Activated naive CD8-positive, alpha-beta T cell treated with anti-CD3 and anti-CD28 coated beads, Interleukin-2, amount 10 ng/mL, durations not matched to agents 7 days and 5 days (primary cell): ENCODE measurements at places on chromosomes 11 and 22.
A peak's percentile ranks its signal among the peaks of the same experiment; 100 is the strongest.

GRCh38 chr11:62402226-62402959 lies 16.4 kb upstream of the SCGB1A1 start:
- peaks cover 27% of the 10 kb centered on the region for H3K4me1 ChIP-seq
- H3K36me3 ChIP-seq = no peaks in the 10 kb centered on the region
- H3K27me3 ChIP-seq = no peaks in the 10 kb centered on the region
- DNase-seq = peak; percentile 72

- no peak for DNase-seq
- H3K4me1 ChIP-seq = peaks cover 18% of the 10 kb centered on the region
- no peaks in the 10 kb centered on the region for H3K27me3 ChIP-seq
Measured at GRCh38 chr11:69337211-69337721, 43.3 kb downstream of the MYEOV start.

DNA sequence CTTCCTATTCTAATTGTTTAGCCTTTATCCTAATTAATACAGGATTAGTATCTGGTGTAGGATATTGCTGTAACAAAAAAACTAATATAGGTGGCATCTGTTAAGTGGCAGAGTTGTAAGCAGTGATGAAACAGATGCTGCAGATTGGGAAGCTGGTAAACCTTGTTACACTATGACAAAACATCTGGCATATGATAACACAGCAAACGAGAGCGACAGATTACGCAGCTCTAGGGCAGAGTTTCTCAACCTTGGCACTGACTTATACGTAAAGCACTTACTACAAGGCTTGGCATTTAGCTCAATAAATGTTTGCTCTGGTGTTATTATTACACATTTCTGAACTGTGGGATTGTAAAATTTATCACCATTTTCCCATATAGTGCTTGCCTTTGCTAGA lies 137.0 kb downstream of the ATG16L2 start:
- no peak for DNase-seq
- peaks cover 4% of the 10 kb centered on the region for H3K4me1 ChIP-seq
- H3K4me3 ChIP-seq = no peak overlapping the region
- H3K27me3 ChIP-seq = no peaks in the 10 kb centered on the region
- H3K27ac ChIP-seq = no peak overlapping the region
- H3K36me3 ChIP-seq = peaks cover 27% of the 10 kb centered on the region

DNA sequence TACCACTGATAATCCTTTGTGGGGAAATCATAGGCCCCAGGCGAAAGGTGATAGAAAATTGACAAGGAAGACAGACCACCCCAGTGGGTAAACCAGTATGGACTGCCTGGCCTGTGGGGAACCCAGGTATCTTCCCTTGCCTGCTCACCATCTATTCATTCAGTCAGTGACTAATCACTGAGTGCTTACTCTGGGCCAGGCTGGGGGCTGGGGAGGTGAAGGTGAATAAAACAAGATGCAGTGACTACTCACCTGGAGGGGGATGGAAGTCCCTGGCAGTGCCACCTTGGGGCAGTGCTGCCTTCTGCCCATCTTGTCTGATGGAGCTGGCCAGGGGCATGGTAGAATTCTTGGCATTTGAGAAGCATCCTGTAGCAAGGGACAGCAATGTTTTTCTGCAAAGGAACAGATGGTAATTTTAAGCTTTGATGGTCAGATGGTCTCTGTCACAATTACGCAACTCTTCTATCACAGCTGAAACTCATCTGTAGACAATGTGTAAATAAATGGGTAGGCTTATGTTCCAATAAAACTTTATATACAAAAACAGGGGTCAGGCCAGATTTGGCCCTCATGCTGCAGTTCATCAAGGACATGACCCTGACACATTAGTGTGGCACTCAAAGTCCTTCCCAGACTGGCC lies 4.6 kb downstream of the ISX start:
- H3K4me1 ChIP-seq = no peaks in the 10 kb centered on the region
- H3K27me3 ChIP-seq = no peaks in the 10 kb centered on the region
- H3K36me3 ChIP-seq = no peaks in the 10 kb centered on the region

- no peak overlapping the region for H3K27ac ChIP-seq
- DNase-seq = no peak
- no peak overlapping the region for H3K4me3 ChIP-seq
Measured at GRCh38 chr11:103887001-103887658, 149.3 kb upstream of the DDI1 start.

DNA sequence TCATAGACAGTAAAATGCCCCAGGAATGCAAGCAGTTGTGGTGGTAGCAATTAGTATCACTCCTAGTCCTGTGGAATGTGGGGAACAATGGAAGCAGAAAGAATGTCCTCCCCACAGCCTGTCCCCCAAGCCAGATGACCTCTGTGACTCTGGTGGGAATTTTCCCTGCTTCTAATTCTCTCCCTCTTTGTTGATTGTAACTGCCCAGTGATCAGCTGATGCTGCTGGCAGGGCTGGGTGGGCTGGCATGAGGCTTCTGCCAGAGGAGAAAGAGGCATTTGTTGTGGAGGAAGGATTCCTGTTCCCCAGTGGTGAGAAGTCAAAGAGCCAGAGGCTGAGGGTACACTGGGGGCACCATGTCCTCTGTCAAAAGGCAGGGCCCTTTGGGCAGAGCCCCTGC lies 116.7 kb upstream of the NCAM1 start:
- H3K27ac ChIP-seq = no peak overlapping the region
- H3K4me3 ChIP-seq = no peak overlapping the region
- DNase-seq = no peak
- H3K27me3 ChIP-seq = peaks cover 18% of the 10 kb centered on the region
- no peaks in the 10 kb centered on the region for H3K4me1 ChIP-seq

DNA sequence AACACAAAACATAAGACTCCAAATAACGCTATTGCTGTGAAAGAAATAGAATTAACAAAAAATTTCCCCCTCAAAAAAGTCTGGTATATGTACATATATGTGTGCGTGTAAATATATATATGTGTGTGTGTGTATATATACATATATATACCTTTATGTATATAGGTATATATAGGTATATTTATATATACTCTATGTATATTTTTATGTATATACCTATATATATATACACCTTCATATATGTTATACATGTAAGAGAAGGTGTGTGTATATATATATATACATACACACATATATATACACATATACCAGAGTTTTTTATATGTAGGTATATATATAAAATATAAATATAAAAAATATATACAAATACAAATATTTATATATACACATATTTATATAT lies 199.2 kb downstream of the RAB38 start:
- H3K27ac ChIP-seq = no peak overlapping the region
- H3K4me3 ChIP-seq = no peak overlapping the region
- no peaks in the 10 kb centered on the region for H3K4me1 ChIP-seq
- peaks cover 2% of the 10 kb centered on the region for H3K27me3 ChIP-seq
- no peak for DNase-seq
- no peaks in the 10 kb centered on the region for H3K36me3 ChIP-seq

DNA sequence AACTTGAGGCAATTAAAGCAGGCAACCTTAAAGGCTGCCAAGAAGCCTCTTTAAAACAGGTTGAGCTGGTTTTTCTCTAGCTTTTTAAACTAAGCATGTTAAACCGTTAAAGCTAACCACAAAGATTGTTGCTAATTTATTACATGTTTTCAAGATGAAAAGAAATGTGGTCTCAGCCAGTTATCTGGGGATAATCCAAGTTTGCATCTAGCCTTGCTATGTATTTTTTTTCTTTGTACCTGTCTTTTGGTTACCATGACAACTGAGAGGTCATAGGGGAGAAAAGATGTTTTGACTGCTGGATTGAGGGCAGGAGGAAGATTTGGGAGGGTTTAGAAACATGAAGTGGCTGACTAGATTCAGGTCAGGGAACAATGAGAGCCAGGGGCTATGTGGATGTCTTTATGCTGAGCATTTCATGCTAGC lies 19.2 kb upstream of the PGM2L1 start:
- DNase-seq = no peak
- H3K4me1 ChIP-seq = peaks cover 10% of the 10 kb centered on the region
- peaks cover 6% of the 10 kb centered on the region for H3K27me3 ChIP-seq

DNA sequence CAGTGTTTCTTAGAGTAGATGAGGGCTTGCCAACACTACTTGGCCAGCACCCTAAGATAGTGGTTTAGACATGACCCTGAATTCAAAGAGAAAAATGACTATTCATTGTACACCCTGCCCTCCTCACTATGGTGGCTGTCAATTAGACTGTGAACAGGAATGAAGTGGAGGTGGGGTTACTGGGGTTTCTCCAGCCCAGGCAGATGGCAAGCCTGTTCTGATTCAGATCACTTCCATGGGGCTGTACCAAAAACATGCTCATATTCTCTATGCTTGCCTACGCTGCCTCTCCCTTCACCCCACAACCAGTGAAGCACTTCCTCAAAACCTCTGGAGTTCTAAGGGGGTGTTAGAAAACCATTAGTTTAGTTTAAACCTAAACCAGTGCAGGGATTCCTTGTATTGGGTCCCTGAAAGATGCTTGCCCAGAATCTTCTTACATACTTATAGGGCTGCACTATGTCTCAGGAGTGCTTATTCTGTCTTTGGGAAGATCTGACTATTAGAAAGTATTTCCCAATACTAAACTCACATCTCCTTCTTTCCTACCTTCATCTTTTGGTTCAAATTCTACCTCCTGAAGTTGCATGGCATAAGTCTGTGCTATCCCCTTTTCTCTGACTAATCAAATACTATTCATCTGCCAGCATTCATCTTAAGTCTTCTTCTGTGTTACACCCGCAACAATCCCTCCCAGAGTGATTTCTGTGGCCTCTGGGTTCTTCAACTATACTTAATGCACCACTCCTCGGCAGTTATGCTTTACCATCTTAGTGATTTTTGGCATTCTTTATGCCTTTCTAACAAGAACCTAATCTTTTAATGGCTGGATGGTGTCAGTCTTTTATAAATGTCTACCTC lies 71.8 kb downstream of the ATG16L2 start:
- H3K27me3 ChIP-seq = no peaks in the 10 kb centered on the region
- no peak for DNase-seq
- no peak overlapping the region for H3K27ac ChIP-seq
- H3K4me1 ChIP-seq = no peaks in the 10 kb centered on the region
- no peak overlapping the region for H3K4me3 ChIP-seq

DNA sequence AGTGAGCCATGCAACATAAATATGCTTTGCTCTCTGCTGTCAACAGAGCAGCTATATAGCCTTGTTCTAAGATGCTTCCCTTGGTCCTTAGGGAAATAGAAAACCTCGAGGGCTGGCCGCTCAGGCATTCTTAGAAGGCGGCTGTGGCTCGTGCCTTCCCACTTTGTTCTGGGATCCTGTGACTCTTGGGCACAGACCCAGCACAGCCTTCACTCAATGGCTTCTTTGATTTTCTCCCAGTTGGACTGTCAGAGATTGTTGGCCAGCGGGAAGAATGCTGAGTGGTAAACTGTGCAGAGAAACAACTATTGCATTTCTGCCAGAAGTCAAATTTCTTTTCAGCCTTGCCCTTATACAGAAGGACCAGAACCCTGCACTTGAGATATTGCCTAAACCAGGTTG lies 9.5 kb upstream of the MICAL2 start:
- no peaks in the 10 kb centered on the region for H3K36me3 ChIP-seq
- no peak overlapping the region for H3K27ac ChIP-seq
- peaks cover 11% of the 10 kb centered on the region for H3K4me1 ChIP-seq
- peaks cover 26% of the 10 kb centered on the region for H3K27me3 ChIP-seq

DNA sequence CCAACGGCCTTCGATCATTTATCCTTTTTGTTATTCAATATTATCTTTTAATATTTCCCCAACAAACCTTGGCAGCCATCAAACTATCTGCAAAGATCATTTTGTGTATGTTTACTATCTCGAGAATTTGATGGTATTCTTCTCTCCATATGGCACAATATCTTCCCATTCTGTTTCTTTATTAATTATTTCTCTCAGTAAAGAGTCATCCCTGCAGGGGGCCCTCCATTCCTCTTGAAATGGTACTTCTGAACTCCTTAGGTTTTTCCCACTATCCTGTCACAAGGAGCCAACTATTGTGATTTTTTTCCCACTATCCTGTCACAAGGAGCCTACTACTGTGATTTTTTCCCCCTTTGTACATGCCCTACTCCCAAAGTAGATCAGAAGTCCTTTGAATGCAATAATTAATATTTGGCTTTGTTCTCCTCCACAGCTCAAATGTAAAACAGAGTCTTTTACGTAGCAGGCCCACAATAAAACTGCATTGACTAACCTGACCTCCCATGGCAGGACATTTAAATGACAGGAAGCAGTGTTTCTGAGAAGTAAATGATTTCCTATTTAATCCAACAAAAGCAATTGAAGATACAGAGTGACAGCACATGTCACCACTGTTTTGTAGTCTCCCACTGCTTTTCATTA lies 43.3 kb downstream of the PDGFD start:
- no peak overlapping the region for H3K4me3 ChIP-seq
- no peaks in the 10 kb centered on the region for H3K36me3 ChIP-seq
- no peaks in the 10 kb centered on the region for H3K4me1 ChIP-seq
- H3K27me3 ChIP-seq = no peaks in the 10 kb centered on the region
- DNase-seq = no peak

DNA sequence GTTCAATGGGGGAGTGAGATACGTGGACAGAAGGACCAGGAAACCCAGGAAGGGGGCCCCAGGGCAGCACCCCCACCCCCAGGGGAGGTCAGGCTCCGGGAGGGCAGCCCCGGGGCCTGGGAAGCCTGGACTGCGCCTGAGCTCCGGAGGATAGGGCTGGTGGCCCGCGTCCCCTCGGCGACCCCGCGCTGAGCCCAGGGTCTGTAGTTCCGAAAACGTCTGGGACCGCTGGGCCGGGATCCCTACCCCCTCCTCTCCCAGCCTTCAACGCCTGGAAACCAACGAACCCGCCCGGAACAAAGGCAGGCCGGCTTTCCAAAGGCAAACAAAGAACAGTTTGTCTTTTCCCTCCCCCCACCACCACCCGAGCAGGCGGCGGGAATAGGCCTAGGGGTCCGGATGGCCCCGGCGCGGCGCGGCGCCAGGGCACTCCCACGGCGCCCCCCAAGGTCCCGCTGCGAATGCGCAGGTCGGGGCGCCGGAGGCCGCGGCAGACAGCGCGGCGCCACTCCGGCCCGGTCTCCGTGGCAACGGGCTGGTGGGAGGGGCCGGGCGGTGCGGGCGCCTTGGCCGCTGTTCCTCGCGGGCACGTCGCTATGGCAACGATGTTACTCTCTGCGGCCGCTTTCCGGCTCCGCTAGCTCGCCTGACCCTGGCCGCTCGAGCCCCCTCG lies 58.5 kb downstream of the IGLL1 start:
- no peaks in the 10 kb centered on the region for H3K36me3 ChIP-seq
- peak overlapping the region; percentile 21 for H3K4me3 ChIP-seq
- H3K27me3 ChIP-seq = peaks cover 32% of the 10 kb centered on the region
- DNase-seq = peak; percentile 81
- no peak overlapping the region for H3K27ac ChIP-seq

DNA sequence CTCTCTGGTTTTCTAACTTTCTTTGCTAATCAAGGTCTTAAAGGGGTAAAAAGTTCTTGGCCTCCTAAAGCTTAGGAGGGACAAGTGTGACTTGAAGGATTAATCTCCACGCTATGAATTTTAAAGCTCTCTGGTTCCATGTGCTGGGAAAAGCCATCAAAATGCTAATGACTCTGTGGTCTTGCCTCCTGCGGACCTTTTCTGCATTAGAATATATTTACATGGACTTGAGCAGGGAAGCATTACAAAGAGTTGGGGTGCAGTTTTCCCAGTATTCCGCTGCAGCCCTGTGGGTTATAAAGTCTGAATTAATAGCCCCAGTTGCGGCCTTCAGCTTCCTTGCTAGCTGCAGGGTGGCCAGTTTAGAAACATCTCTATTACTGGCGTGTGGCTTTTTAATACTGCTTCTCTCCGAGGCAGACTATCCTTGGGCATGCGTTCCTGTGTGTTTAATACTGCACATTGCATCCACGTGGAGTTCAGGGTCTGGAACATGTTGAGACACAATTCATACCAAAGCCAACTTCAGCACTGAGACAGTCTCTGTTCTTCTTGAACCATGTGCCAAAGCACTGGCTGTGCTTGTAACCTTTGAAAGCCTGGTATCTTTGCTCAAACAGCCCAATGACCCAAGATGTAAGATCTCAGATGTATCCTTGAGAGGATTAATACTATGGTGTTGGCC lies 27.3 kb downstream of the TSPAN18 start:
- peaks cover 2% of the 10 kb centered on the region for H3K36me3 ChIP-seq
- H3K27me3 ChIP-seq = no peaks in the 10 kb centered on the region
- no peak for DNase-seq
- H3K4me3 ChIP-seq = no peak overlapping the region
- H3K4me1 ChIP-seq = no peaks in the 10 kb centered on the region
